ENCODE measurements at places on chromosomes 2 and 18. TPM values are rescaled to one million over a fixed set of nuclear protein-coding genes. Genes with fewer than 3 reads are reported as not detected.

Gene VWA3B
- total RNA-seq, result 0.50 TPM

DNA sequence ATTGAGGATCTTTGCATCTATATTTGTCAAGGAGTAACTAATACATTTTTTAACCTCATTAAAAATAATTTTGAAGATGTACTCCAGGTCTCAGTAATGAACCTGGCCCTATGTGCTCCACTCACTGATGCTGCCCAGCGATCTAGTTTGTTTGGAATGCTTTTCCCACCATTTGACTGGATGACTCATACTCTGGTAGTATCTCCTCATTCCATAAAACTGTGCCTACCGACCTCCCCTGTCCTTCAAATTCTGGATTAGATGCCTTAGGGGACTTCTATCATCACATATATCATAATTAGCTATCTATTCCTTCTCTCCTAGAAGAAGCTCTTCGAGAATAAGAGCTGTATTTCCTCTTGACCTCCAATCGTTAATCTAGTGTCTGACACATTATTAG is 83.8 kb downstream of the FAM117B start:
- DNase-seq, result no peak

Gene CPO
- total RNA-seq, result 0.50 TPM

- no peak for DNase-seq
Measured at GRCh38 chr2:84497285-84497684, 19.0 kb upstream of the DNAH6 start.

Measured in left cardiac atrium (tissue), 4 donors.